ENCODE measurements at places on chromosomes 4 and X.

GRCh38 chr4:185307136-185307950, 88.4 kb downstream of the LRP2BP start:
- DNase-seq = no peak

DNA sequence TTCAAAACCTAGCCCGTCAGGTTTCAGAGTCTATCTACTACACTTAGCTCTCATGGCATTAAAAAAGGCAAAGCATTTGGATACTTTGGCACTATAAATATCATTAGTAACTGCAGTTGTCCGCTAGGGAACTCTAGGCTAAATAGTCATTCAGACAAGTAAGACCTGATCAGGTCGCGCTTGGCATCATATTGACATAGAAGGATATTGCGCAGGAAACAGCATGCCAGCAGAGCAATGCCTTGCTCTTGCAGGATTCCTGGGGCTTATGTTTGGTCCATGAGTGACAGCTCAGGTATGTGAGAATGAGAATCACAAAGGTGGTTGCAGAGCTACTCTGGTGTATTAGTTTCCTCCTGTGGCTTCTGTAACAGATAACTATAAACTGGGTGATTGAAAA, 62.7 kb downstream of the KDM6A start:
- no peak for DNase-seq

GRCh38 chr4:69718396-69719271, 41.8 kb downstream of the SULT1B1 start:
- no peak for DNase-seq

GRCh38 chr4:185637163-185637875, 102.0 kb upstream of the PDLIM3 start:
- DNase-seq = peak; percentile 21

DNA sequence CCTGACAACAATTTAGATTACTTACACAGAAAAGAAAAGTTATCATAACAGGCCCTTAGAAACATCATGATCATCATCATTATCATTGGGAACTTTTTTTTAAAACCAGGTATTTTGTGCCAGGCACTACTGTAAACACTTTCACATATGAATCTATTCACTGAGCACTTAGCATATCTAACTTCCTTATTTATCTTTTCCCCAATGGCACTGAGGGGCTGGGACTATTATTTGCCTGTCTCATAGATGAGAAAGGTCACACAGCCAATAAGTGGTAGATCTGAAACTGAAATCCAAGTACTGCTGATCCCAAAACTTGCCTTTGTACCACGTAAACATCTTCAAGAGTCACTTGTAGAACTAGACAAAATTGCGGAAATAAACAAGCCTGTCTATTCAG, 184.2 kb upstream of the RBPJ start:
- no peak for DNase-seq

- no peak for DNase-seq
These were observed 248.1 kb downstream of the C4orf33 start for GRCh38 chr4:129344058-129344457.

DNA sequence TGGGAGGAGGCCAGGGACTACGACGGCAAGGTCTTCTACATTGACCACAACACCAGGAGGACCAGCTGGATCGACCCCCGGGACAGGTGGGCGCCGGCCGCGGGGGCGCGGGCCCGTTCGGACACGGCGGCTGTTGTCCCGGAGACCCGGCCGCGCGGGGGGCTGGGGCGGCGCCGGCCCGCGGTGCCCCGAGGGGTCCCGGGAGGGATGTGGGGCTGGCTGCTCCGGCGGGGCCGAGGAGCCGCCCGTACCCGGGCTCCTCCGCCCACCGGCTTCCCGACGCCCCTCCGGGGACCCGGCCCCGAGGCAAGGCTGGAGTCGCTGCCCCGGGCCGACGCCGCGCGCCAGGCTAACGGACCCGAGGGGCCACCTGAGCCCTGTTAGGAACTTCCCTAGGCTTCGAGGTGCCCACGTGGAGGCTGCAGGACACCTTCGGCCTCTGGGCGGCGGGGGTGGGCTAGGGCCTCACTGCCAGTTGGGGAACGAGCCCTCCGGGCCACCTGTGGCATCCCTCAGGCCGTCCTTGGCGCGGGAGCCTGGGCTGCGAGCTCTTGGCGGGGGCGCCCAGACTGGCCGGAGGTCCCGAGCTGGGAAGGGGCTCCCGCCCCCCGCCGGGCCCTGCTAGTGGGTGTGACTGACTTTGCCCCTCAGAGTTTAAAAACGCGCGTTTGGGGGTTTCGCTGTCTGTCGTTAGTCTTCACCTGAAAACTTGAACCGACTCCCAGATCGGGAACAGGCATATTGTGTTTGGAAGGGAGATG, 660 bp downstream of the WWC2 start:
- DNase-seq = no peak

DNA sequence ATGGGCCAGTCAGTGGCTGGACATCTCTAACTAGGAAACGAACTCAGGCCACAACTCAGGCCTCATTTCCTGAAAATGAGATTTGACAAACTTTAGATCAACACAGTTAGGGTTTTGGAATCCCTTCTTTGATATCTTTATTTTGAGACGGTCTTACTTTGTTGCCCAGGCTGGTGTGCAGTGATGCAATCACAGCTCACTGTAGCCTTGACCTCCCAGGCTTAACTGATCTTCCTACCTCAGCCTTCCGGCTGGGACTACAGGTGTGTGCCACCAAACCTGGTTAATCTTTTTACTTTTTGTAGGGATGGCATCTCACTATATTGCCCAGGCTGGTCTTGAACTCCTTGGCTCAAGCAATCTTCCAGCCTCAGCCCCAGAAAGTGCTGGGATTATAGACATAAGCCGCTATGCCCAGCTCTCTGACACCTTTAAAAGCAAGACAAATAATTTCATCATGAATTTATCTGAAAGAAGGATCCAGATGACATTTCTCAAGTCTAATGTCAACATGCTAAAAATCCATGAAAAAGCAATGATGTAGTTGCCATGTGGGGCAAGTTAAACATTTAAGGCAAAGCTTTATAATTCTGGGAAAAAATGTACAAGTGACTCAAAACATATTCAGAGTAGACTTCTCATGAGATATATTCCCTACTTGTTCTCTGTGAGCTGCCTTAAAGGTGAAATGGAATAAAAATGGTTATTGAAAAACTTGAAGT, 89.1 kb upstream of the CBR4 start:
- DNase-seq = no peak

- no peak for DNase-seq
These were observed 501.8 kb upstream of the GALNT7 start for GRCh38 chr4:172666711-172667368.

DNA sequence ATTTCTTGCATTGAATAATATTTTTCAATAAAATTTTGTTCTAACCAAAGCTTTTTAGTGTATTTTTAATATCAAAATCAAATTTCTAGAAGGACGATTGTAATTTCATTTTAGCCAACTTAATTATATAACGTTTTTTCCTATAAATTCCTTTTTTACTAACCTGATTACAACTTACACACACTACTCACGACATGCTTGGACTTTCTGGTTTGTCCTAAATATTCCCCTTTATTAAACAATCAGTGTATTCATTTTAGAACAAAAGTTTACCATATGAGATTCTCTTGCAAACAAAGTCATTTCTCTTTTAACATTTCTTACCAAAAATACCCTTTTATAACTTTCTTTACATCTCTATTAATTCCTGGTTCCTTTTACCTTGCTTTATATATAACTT, 173.7 kb downstream of the PWWP3B start:
- no peak for DNase-seq

DNA sequence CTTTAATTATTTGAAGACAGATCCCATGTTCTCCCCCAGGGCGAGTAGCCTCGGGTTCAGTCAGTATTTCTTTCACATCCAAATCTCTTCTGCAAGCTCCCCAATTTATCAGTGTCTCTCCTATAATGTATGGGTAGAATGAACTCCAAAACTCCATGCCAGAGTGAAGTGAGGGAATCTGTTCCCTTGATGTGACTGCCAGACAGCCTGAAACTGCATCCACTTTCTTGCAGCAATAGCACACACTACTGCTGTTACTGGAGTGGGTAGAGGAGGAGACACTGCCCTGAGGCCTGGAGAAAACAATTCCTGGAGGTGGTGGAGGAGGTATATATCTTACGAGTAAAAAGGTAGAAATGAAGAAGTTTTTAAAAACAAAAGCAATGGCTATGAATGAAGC, 11.0 kb downstream of the LNX1 start:
- no peak for DNase-seq

- DNase-seq = no peak
These were observed 52.9 kb upstream of the PDGFRA start for GRCh38 chr4:54176202-54176601.

DNA sequence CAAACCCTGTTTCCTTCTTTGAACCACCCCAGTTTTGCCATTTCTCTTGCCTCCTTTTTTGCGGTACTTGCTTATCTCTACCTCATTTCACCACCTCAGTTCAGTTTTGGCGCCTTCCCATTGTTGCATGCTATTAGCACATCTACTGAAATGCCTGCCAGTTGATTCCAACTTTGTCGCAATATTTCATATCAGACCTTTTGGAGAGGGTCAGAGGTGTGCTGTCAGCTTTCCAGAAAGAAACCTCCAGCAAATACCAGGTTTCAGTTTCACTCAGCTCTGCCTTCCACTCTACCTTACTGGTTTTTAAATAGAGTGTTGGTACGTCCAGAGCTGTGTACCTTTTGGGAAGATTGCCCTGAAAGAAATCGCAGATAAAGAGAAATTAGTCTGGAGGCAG, 91.9 kb upstream of the CPEB2 start:
- DNase-seq = no peak

- no peak for DNase-seq
These were observed at the start of gene LGI2 for GRCh38 chr4:25030277-25031076. LGI2 (minus strand) TSS chr4:25030946; CDS start chr4:25030693, 253 bp downstream.

DNA sequence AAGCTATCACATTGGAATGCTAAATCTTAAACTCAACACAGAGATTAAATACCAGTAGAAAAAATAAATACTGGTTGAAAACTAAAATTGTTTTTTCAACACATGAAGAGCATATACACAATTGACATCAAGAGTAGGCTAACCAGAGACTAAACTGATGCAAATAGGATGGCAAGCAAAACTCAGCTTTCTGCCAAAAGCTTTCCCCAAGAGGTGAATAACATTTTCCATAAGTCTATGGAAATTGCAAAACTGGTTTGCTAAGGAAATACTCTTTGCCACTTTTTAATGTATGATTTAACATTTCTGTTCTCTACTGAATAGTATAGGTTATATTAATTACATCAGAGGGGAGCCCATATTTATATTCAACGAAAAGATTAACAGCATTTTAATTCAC, 23.8 kb downstream of the IQCM start:
- DNase-seq = no peak

GRCh38 chrX:76453737-76454406, 26.4 kb downstream of the MAGEE1 start:
- DNase-seq = no peak

DNA sequence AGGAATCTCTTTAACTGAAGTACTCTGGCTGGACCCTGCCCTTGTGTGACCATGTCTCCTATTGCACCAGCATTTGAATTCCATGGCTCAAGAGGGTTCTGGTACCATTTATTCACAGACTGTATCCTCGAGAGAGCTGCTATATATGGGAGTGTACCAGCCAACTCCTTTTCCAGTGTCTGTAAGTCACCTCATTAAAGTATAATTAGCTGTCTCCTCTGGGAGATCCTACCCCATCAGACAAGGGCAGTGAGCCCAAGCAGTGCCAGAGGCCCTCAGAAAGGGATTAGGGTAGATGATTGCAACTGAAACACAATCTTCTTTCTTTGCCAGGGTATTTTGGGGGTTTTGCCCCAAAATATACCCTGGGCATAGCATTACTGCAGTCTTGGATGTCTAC, 31.6 kb downstream of the GNL3L start:
- DNase-seq = no peak

DNA sequence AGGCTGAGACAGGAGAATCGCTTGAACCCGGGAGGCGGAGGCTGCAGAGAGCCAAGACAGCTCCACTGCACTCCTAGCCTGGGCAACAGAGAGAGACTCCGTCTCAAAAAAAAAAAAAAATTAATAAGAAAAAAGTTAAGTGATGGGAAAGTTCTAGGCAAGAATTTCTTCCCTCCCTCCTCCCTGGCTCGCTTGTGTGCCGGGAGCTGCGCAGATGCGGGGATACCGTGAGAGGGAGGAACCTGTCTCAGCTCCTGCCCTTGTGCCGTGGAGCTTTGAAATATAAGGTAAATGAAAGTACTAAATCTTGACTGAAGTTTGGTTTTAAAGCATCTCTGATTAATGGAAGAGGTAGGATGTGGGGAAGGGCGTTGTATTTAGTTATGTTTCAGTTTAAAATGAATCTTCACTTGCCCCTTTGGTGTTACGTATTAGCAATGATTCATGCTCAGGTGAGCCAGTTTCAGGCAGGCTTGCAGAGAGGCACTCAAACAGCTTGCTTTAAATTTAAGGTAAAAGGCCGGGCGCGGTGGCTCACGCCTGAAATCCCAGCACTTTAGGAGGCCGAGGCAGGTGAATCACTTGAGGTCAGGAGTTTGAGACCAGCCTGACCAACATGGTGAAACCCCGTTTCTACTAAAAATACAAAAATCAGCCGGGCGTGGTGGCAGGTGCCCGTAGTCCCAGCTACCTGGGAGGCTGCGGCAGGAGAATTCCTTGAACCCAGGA, 1.4 kb upstream of the UFSP2 start:
- DNase-seq = no peak

DNA sequence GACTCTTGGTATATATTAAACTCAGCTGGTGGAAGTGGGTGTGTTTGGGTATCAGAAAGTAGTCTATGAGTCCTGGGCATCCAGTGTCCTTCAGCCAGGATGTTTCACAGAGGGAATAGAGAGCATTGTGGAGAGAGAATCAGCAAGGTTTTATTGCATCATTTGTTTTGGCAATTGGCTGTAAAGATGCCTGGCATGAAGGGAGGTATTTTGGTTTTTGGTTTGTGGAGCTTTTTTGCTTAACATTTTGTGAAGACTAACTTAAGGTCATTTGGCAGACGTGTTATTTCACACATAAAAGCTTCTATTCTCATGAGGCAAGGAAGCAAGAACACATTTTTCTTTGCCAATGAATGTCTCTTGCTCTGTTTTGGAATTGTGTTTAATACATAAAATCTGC, 71.1 kb downstream of the DCLK2 start:
- DNase-seq = no peak

- no peak for DNase-seq
These were observed 13.7 kb upstream of the KLHL5 start for GRCh38 chr4:39048311-39048710.

GRCh38 chr4:185695743-185696142, 116.3 kb downstream of the SORBS2 start:
- no peak for DNase-seq

DNA sequence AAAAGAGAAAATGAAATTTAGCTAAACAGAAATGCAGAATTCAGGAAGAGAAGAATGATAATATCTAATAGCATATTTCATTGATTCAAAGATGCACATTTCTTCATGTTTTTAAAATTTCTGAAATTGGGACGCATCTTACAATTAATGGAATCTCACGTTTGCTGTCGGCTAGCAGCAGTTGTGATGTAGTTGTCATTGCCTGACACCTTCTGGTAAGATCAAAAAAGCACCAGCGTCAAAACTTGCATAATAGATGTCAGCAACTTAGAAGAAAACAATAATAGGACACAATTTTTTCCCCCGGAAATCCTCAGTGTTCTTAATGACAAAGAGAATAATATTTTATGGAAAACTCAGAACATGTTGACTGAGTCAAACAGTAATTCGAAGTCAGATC, 29.8 kb upstream of the SLC7A3 start:
- DNase-seq = no peak

Measured in DMS79 treated with DMSO at 0.1 percent for 48 hours (cell line).